ENCODE measurements at places on chromosomes 5 and 9.

DNA sequence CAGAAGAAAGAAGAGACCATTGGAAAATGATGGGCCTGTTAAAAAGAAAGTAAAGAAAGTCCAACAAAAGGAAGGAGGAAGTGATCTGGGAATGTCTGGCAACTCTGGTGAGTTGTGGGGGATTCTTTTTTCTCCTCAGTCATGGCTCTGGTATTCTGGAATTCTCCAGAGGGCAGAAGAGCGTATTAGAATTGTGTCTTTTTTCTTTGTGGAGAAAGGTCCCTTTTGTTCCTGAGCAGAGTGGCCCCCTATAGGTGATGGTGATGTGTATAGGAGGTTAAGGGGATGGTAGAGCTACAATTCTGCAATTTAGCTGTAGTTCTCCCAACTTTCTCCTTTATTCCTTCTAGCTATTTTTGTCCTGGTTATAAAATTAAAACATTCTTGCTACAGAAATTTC, 1.6 kb upstream of the DHFR start:
- DNase-seq = no peak

DNA sequence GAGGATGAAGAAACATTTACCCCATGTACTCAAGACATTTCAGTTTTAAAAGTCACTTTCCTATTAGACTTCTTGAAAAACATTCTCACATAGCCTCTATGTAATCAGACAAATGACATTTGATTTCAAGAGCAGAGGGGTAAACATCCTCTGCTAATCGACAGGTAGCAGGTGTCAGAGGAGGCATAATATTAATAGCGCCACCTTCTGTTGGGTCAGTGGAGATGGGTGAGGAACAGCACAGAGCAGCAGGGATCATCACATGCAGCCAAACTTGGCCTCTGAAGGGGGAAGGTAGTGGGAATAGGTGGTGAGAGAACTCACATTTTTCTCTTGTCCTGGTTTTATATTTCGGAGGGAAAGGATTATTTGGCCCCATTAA, 3.3 kb upstream of the LSM11 start:
- DNase-seq = no peak

DNA sequence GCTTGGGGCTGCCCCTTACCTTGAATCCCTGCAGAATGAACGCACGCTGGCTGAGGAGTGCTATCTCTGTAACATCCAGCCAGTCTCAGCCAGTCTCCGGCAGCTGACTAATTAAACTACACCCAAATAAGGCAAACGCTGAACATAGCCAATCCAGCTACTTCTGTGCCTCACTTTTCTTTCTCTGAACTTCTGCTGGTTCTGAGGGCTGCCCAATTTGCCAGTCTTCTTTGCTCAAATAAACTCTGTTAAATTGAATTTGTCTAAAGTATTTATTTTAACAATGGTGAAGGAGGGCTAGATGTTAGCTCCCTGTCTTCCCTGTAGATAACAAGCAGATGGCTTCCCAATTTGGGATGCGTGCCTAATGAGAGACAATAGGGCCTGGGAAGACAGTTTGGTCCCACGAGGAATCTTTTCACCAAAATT, 154.0 kb upstream of the NFIL3 start:
- DNase-seq = no peak

DNA sequence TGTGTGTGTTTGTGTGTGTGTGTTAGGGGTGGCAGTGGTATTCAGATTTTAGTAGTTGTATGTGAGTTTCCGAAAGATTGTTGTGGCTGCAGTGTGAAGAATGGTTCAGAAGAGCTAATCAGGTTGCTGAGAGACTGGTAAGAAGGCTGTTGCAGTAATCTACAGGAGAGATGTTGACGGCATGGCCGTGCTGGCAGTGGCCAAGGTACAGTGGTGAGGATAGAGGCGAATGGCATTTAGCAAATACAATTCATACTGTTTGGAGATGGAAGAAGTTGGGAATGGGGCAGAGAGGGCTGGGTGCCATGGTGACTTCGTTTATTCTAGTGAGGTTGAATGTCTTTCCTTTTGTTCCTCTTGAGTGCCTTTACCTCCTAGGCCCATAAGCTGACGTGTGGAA, 77.5 kb upstream of the SPATA31D4 start:
- DNase-seq = no peak

DNA sequence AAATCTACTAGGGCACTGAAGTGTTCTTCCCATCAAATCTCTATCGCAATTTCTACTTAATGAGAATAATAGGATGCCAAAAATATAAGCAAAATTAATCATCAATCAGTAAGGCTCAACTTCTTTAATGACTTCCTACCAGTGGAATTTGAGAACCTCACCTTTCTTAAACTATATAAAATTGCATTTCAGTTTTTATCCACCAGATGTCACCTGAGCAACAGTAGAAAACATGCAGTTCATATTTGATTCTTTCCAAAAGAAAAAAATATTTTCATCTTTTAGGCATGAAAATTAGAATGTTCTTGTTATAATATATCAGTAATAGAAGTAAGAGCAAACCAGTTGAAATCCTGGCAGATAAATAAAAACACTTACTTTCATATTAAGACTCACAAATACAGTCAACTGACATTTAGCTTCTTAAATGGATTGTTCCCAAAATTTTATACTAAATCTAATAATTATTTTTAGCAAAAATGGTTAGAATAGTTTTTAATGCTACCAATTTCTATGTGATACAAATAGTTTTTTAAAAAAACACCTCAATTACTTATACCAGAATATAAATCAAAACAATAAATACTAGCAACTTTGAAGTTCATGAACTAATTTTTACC, 13.4 kb upstream of the CCDC112 start:
- DNase-seq = no peak

GRCh38 chr5:112417931-112418658, 982 bp downstream of the EPB41L4A start:
- no peak for DNase-seq

DNA sequence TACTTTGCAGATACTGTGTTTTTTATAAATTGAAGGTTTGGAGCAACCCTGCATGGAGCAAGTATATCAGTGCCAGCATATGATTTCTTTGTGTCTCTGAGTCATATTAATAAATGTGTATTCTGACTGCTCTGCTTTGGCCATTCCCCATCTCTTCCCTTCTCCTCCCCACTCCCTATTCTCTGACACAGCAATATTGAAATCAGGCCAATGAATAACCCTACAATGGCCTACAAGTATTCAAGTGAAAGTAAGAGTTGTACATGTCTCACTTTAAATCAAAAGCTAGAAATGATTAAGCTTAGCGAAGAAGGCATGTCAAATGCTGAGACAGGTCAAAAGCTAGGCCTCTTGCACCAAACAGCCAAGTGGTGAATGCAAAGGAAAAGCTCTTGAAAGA, 82.2 kb upstream of the TLX3 start:
- no peak for DNase-seq

DNA sequence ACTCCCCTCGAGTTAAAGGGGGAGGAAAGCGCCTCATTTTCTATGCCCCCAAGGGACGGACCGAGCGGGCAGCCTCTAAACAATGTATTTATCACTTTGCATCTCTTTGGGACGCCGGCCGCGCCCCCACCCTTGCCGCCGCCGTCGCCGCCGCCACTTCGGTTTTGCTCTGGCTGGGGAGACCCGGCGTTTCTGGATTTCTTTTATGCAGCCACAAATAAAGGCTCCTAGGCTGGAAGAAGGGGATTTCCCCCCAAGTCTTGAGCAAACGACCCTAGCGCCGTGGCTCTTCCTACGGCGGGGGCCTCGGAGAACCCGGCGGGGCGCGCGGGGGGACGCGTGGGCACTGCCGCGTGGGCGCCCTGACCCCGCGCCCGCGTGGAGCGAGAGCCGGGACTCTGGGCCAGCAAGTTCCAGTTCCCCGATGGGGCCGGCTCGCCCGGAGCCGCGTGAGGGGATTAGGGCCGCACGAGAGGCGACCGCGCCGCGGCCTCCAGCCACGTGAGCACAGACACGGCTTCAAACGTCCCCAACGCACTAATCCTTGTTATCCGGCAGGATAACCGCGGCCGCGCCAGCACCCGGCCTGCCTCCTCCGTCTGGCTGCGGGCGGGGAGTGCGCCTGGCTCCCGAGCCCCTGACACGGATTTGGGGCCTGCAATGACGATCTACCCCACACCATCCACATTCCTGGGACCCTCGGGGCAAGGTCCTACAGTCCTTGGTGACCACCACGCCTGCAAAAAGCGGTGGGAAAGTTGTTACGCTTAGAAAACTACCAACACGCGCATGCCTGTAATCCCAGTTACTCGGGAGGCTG, 7.9 kb upstream of the NEUROG1 start:
- DNase-seq = no peak

DNA sequence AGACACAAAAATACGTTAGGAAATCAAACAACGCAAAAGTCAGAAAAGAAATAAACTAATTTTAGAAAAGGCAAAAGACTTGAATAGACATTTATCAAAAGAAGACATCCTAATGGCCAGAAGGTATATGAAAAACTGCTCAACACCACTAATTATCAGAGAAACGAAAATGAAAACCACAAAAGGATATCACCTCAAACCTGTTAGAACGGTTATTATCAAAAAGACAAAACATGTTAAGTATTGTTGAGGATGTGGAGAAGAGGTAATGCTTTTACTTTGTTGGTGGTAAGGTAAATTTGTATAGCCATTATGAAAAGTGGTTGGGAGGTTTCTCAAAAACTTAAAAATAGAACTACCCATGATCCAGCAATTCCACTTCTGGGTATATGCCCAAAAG, 230.0 kb upstream of the RGMB start:
- no peak for DNase-seq

- no peak for DNase-seq
Observed at GRCh38 chr5:75168026-75168735, 68.5 kb downstream of the ANKRD31 start.

- DNase-seq = no peak
Observed at GRCh38 chr5:36371366-36371765, 69.7 kb upstream of the RANBP3L start.

DNA sequence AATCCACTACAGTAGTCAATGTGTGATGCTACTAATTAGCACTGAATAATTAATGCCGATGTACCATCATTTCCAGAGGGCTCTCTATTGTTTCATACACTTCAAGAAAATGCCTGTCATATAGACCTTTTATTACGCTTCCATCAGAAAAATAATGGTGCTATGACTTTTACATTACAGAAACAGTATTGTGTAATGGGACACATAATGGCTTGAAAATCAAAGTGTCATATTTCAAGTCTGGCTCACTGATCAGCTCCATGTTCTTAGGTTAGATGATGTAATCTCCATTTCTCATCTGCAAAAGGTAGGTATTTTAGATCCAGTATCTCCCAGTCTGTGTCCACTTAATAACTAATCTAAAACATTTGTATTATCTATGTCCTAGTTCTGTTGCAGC, 990.6 kb upstream of the TYRP1 start:
- no peak for DNase-seq

GRCh38 chr5:134948911-134949310, 18.8 kb upstream of the CATSPER3 start:
- no peak for DNase-seq

DNA sequence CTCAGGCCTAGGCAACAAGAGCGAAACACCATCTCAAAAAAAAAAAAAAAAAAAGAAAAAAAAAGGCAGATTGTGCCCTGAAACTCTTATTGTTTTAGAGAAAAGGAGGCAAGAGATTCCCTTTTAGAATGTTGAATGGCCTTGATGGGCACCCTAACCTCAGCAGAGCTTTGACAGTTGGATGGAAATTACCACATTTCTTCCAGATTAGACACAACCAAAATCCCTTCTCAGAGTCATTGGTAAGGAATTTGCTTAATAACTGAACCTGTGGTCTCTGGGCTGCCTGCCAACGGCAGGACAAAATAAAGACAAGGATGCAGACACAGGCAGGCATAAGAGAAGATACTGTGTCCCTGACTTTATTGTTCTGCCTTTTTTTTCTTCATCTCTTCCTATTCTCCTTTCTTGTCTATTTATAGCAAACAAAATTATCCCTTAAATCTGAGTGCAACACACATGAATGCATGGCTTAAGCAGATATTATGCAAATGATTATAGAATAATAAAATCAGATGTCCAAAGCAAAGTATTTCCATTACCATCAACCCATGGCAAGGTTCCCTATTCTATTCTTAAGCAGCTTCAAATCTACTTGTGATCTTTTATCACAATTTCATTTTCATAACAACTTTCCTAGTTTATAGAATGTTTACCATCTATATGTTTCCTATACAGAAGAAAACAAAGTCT, 37.3 kb upstream of the TRIO start:
- no peak for DNase-seq

DNA sequence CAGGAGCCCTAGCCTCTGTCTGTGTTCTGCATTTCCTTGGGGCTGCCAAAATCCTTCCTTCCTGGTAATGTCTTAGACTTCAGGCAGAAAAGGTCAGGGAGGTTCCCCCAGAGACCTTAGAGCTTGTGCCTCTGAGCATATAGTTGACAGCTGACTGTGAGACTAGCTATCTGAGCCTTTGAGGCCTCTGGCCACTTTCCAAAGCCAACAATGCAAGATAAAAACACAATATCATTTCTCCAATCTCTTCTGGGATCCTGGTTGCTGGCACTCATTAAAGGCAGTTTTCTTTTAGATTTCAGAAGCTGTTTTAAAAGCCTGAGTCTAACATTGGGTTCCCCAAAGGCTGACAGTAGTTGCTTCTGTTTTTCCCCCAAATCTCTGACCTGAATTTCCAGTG, 13.2 kb upstream of the GLRA1 start:
- no peak for DNase-seq

DNA sequence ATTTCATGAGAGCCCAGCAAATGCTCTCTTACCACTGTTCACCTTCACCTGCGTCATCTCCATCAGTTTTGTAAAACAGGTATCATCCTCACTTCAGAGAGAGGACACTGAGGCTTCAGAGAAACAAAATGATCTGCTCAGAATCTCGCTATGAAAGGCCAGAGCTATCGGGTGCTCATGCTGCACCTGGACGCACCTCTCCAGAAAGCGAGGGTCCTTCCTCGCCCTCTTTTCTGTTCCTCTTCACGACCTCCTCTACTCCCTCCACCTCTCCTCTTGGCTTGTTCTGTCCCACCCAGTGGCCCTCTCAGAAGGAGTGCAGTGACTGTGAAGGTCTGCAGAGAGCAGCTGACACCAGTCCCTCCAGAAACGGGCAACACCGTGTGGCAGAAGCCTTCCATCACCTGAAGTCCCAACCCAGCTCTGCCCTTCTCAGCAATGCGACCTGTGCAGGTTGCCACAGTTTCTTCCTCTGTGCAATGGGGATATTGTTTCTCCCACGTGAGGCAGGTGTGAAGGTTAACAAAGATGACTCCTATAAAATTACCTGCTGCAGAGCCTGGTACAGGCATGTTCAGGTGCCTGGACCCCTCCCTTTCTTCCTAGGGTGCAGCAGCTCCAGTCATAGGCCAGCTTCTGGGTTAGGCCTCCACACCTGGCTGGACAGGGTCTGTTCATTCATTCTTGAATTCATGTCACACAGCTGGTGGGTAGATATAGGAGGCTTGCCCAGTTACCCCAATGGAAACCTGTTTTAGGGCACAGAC, 45.3 kb upstream of the ANGPTL2 start:
- no peak for DNase-seq
